Heart left ventricle (tissue), 16 donors: ENCODE measurements at places on chromosomes 3 and 15. TPM values are rescaled to one million over a fixed set of nuclear protein-coding genes. Genes with fewer than 3 reads are reported as not detected.

Gene LRRIQ4
- not detected for total RNA-seq

DNA sequence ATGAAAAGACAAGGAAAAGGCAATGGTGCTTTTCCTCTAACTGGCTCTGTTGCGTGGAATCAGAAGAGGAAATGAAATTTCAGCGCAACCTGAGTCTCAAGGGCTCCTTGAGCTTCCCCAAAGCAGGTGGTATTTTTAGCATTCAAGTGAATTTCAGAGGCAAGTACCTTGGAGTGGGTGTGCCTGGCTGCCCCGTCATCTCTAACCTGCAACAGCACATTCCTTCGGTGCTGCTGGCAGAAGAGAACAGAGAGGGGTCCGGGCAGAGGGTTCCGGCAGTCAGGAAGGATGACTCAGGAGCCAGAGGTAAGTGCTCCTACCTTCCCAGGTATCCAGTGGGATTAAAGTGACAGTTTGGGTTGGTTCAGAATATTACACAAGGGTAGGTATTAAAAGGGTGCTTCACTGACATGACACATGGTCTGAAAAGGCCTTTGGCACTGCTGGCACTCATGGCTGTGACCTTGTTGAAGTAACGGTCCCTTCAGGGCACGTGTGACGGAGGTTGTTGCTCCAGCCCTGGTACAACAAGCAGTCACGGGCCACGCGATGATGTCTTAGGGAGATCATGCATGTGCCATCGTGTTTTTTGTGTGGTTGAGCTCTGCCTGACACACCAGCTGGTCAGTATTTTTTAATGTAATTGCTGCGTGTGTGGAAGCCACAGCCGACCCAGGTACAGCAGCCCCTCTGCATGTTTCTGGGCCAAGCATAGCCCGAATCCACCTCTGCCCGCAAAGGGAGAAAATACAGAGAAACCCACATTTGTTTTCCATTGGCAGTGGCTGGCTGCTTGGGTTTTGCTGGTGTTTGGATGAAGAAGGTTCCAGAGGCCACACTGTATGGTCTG, 75.7 kb downstream of the LRRK1 start:
- H3K4me3 ChIP-seq: no peak overlapping the region
- H3K27ac ChIP-seq: no peak overlapping the region
- no peaks in the 10 kb centered on the region for H3K36me3 ChIP-seq
- H3K4me1 ChIP-seq: no peaks in the 10 kb centered on the region

DNA sequence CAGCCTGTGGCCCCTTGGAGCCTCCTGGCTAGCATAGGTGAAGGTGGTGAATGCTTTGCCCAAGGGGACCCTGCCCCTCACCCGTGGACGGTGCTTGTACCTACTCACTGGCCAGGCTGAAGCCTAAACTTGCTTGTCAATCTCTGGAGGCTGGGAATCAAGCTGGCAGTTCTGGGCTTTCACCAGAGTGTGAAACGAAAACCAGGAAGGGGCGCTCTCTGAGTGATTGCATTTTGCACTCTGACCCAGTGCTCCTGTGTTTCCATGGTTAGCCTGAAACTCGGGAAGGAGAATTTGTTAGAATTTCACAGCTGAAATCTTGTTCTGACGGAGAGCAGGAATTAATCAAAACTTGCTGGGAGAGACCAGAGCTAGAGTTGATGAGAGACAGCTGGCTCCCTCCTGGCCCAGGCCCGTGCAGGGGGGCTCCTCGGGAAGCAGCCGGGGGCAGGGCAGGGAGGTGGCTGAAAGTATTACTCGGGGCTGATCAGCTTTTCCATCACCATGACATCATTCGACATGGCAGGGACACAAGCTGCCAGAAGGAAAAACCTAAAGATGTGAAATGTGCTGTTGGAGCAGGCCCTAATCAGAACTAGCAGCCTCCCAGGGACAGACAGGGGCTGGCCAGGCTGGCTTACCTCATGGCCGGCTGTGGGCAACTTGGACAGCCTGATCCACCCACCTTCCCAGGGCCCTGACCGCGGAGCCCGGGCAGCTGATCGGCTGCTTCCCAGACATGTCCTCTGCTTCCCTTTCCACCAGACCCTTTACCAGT, 323.6 kb upstream of the CTDSPL start:
- H3K36me3 ChIP-seq: peaks cover 29% of the 10 kb centered on the region
- peak overlapping the region; percentile 71 for H3K27ac ChIP-seq
- no peaks in the 10 kb centered on the region for H3K27me3 ChIP-seq
- no peak overlapping the region for H3K4me3 ChIP-seq
- H3K4me1 ChIP-seq: peaks cover 4% of the 10 kb centered on the region
- DNase-seq: no peak

DNA sequence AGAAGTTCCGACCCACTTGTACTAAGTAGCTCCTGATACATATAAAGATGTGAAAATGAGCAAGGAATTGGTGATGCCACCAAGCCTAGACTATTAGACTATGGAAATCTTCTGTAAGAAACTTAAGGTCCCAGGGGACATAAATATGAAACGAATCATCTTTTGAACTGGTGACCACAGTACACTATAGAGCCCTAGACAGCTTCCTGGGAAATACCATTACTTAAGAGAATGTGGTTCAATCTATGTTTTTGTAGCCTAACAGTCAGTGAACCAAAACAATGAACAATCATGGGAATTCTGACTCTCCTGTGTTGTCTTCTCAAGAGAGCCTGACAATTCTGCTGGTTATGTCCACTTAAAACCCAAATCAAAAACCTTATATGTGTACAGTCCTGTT, 191.6 kb downstream of the GREM1 start:
- no peak overlapping the region for H3K27ac ChIP-seq
- no peaks in the 10 kb centered on the region for H3K27me3 ChIP-seq
- H3K4me1 ChIP-seq: no peaks in the 10 kb centered on the region
- no peak for DNase-seq
- no peaks in the 10 kb centered on the region for H3K36me3 ChIP-seq

DNA sequence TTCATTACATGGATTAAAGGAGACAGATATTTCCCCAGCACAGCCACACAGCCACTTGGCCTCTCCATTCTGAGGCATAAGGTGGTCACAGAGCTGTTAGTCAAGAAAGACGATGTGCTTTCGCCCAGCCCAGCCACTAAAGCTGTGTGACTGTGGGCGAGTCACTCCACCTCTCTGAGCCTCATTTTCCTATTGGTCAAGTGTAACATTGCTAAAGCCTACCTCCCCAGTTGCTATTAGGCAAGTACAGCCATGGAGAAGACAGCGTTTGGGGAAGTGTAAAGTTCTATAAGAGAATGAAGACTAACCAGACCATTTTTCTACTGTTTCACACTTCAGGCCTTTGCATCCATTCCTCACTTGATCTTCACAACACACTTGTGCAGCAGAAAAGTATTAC, 24.1 kb downstream of the TMEM40 start:
- H3K36me3 ChIP-seq: no peaks in the 10 kb centered on the region
- H3K4me3 ChIP-seq: no peak overlapping the region
- H3K4me1 ChIP-seq: peaks cover 8% of the 10 kb centered on the region
- no peak overlapping the region for H3K27ac ChIP-seq
- no peak for DNase-seq

Gene PRSS50
- total RNA-seq: 0.65 TPM
